ENCODE measurements at places on chromosomes 1 and 21.

DNA sequence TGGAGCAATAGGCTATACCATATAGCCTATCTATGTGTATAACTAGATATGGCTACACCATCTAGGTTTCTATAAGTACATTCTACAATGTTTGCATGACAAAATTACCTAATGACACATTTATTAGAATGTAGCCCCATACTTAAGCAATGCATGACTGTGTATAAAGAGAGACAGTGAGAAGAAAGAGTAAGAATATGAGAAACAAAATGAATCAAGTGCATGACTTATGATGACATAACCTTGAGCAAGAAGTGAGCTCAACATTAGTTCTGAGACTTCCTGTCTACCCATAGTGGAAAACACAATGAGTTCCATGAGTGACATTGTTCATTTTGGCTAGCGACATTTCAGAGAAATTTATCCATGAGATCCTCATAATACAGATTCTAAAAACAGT is 10.1 kb downstream of the SLC44A5 start:
- DNase-seq = no peak

- DNase-seq = no peak
Observed at GRCh38 chr1:33301273-33301984, 19.5 kb downstream of the A3GALT2 start.

DNA sequence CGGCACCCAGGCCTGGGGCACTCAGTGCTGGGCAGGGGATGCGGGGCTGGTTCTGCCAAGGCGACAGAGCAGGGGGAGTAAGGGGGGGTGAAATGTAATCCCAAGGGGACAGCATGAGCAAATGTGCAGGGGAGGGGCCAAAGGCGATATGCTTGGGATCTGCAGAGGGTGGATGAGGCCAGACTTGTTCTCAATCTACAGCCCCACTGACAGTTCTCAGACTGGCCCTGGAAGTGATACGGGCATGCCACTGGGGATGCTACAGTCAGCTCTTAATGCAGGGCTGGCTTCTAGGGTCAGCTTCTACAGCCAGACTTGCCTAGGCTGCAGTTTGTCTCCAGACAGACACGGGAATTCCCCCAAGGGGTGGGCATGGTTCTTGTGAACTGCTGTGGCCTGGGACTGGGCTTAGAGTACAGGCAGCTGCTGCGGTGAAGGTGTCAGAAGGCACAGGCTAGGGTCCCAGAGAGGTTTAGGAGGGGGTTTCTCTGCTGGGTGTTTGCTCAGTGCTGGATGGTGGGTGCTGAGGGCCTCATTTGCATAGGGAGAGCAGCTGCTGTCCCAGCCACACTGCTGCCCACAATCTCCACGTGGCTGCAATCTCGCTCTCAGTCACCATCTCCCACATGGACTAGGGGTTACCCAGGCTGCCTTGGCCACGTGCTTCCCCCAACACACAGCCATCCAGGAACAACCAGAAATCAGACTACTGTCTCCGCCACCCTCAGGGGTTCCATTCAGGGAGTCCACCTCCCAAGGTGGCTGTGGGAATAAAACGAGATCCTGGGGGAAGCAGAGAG is 190.1 kb downstream of the HIVEP3 start:
- peak; percentile 74 for DNase-seq

- peak; percentile 79 for DNase-seq
Observed at GRCh38 chr21:45541221-45542039, 810 bp downstream of the SLC19A1 start.

DNA sequence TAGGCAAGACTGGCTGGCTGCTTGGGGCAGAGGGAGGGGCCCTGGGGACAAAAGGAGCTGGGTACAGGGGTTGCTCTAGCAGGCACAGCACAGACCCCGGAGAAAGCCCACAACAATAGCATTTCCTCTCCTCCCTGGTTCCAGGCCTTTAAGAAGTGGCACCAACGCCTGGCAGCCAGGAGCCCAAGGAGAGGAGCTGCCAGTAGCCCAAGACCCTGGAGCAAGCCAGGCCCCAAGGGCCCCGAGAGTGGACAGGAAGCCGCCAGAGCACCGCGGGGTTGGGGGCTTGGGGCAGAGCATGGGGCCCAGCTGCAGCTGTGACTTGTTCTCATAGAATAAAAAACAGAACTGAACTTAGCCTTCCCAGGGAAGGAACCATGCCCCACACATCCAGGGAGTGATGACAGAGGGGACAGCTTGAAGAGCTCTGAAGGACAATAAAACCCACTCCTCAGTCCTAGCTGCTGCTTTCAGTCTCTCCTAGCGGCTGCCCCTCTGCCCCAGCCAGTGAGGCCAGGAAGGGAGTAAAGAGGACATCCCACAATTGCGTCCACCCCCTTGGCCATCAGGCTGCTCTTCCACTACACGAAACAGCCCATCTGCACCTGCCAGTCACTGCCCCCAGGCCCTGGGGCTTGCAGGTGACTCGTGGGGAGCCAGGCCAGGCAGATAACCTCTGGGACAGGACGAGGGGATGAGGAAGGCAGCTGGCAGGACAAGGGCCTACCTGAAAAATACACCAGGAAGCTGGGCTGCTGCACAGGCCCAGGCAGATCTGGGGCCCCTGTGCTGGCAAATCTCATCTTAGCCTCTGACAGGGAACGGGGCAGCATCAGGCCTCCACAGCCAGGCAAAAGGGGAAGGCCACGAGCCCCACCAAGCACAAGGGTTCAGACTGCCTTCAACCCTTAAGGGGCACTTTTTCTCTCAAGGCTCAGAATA is 16.4 kb downstream of the MTHFR start:
- DNase-seq = no peak

DNA sequence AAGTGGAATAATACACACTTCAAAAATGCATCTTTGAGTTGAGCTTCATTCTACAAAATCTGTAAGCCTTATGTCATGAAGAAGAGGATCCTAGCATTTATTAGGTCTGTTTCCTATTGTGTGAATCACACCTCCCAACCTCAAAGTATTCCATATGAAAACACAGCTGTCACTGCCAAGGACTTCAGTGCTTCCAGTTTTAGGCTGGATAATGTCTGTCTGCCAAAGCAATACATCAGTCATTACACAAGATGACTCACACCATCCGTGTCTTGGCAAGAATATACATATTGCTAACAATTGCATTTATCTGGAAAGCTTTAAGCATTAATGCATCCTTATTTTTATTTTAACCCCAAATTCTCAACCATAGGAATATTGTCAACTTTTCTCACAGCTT is 125.7 kb upstream of the TMPRSS15 start:
- DNase-seq = no peak

DNA sequence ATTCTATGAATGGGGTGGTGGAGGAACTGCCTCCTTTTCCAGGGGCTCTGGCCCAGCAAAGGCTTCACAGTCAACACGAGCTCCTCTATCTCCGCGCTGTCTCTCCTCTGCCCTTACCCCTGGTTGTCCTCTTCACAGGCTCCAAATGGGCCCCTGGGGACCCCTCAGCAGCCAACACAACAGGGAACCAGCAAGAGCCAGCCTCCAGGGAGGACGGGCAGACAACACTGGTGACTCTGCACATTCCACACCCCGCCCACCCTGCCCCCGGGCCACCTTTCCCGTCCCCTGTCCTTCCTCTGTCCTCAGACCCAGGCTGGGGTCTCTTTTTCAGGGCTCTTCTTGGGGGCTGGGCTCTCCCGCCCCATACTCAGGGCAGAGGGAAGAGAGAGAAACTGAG is 17.5 kb upstream of the ETV3 start:
- no peak for DNase-seq

DNA sequence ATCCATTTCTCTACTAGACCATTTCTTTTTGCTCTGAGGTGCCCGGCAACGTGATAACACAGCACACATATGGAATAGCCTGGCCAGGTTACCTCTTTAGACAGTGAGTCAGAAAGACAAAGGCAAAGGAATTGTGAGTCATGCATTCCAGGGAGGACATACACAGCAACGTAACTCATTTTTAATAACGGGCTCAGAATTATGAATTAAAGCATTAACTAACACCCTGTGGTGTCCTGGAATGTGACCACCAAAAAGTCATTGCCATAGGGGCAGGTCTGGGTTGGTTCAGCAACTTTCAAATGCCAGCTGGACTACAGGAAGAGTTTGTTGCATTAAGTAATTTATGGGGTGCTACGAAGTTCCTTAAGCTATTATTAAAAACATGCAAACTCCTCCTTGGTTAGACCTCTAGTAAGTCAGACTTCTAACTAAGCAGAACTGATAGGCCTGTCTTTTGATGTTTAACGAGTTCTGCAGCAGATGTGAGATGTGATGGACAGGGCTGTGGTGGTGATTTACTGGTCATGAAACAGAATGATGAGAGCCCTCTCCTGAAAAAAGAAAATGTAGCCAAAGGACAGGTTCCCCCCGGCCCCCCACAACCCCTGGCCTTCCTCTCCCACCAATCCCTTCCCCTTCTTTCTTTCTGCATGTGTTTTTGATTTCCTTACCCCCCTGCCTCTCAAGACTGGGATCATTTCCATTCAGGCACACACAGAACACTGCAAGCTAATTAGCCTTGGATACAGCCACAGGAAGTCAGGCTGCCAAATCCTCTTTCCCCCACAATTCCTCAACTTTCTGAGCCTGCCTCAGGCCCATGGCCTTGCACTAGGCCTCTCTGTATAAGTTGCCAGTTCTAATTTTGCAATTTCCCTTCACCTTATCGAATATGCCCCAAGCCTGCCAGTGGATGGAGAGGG is 88.9 kb upstream of the HAO2 start:
- no peak for DNase-seq

DNA sequence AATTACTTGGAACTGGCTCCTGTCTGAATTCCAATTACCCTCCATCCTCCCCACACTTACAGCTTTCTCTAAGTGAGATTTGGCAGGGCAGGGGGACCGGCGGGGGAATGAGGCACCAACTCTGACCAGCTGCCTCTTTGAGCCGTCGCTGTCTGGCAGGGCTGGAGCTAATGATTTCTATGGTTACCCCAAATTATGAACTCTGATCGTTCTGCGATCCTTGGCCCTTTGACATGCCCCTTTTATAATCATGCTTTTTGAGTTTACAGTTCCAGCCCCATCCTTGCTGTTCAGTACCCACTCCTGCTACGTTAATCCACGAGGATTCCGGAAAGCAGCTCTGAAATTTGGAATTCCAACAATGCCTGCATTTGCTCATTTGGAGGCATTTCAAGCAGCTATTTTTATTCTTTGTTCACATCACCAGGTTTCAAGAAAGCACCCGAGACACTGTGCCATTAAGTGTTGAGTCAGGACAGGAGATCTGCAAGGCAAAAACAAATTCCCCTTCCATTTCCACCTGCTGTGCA is 54.6 kb upstream of the LBR start:
- no peak for DNase-seq

DNA sequence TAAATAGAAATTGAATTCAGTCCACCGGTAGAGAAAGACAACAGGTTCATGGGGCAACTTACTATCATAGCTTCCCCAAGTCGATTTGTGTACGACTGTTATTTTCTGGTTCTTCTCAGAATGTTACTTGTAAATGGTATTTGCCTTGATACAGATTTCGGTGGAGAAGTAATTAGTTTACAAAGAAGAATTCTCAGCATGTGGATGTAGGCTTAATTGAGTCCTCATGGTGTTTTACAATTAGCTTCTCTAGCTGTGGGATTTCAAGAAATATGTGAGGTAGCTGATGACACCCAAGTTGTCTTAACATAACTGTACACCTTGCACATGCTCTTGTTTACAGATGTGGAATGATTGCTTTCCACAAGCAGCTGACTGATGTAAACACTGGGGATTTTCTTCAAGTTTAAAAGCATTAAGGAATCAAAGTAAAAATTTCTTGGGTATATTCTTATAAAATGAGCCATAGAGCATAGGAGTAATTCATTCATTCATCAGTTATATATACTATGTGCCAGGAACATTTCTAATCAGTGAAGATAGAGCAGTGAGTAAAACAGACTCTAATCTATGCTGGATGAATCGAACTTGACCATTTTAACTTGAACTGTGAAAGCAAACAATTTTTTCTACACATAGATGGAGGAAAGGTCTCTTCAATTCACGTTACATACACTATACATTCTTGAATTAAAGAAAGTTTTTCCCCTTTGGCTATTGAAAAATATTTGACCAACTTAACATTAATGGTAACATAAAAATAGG is 1.4 kb downstream of the MACO1 start:
- DNase-seq = no peak

DNA sequence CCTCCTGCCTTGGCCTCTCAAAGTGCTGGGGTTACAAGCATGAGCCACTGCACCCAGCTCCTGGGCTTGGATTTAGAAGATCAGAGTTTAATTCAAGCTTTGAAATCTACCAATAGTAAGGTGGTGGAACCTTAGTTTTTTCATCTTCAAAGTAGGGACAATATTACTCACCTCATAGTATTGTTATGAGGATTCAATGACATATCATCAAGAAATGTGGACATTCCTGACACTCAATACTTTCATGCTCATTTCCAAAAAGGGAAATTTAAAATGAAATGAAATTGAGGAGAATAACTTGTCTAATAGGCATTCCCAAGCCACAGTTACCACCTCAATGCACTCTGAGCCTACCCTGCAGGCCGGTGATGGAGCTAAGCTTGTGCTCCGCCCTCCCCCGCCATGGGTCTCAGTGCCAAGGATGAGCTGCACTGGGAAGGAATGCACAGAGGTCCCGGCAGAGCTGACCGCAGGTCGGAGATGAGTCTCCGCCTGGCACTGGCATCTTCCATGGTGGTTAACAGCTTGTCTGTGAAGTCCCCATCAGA is 56.5 kb upstream of the BCAR3 start:
- no peak for DNase-seq

- peak; percentile 54 for DNase-seq
Observed at GRCh38 chr1:25711555-25712298, 88.3 kb upstream of the SELENON start.

DNA sequence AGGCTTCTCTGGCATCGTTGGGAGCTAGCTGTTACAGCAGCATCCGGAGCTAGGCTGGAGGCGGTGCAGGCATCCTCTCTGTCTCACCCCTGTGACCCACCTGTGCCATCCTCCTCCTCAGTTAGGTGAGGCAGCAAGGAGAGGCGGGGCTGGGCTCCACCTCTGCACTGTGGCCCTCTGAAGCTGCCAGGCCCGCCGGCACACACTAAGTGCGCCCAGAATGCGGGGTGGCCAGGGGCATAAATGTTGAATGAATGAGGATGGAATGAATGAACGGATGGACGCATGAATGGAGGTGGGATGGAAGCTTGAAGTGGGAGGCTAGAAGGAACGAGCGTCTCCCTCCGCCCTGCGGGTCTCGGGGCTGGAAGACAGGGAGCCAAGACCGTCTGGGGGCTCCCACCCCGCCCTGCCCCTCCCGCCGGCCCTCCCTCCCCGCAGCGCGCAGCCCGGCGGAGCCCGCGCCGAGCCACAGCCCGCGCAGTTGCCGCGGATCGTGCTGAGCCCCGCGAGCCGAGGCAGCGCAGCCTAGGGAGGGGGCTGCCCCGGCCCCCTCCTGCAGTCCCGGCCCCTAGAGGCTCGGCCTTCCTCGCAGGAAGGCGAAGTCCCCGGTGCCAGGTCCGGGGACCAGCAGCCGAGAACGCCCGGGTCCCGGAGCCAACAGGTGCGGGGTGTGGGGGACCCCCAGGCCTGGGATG is at the start of gene HCRTR1:
Gene HCRTR1 (plus strand): TSS at position 472 of the 698 bp plus-strand sequence. CDS start 1,504 bp downstream, outside the sequence.
- DNase-seq = no peak

- no peak for DNase-seq
Observed at GRCh38 chr1:191620883-191621282, 537.4 kb upstream of the RGS18 start.

DNA sequence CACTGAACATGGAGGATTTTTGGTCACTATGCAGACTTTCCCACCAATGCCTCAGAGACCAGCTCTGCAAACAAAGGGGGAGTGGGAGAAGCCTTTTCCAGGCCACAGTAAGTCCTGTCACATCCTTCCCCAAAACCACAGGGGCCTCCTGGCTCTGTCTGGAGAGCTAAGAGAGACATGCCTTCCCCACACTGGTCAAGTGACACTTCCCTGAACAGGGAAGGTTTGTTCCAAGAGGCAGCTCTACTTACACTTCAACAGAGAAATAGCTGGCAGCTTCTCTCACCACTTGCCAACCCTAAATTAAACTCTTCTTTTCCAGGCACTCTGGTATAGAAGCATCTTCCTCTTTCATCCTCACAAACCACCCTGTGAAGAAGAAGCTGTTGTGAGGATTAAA is 39.7 kb downstream of the EDN2 start:
- DNase-seq = no peak

Data from CD4-positive, alpha-beta T cell treated with Interleukin-17A for 1 hour (primary cell).